ENCODE measurements at places on chromosomes 2 and 18.
A peak's percentile ranks its signal among the peaks of the same experiment; 100 is the strongest.

- no peak for DNase-seq
Measured at GRCh38 chr2:38432820-38433606, 55.9 kb upstream of the ATL2 start.

DNA sequence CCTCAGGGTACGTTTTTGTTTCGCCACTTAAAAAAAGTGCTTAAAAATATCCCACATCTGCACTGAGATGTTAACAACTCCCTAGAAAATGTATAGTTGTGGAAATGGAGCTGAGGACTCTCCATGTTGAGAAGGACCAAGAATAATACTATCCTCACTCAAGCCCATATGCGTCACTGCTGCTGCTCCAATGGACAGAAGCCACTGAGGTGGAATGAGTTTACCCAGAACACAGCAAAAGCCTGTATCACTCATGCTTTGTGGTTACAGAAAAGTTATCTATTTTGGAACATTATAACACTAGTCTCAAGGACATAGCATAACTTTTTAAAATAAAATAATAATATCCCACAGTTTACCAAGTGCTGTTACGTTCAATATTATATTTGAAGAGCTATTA lies 31.9 kb downstream of the DSC3 start:
- DNase-seq = no peak

DNA sequence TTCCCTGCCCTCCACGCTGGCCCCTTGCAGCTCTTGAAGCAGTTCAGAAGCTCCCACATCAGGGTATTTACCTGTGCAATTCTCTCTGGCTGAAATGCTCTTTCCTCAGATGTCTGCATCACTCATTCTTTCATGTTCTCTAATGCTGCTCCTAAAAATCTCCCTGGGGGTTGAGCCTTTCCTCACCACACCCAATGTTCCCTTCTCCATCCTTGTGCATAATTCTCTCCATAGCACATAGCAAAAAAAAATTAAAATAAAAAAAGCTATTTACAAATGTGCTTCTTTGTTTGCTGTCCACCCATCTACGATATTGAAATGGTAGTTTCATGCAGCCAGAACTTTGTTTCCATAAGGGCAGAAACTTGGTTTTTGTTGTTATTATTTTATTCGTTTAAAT lies 155.5 kb downstream of the DOK6 start:
- DNase-seq = no peak

GRCh38 chr18:49899657-49900330 lies 86.5 kb upstream of the ACAA2 start:
- peak; percentile 35 for DNase-seq

DNA sequence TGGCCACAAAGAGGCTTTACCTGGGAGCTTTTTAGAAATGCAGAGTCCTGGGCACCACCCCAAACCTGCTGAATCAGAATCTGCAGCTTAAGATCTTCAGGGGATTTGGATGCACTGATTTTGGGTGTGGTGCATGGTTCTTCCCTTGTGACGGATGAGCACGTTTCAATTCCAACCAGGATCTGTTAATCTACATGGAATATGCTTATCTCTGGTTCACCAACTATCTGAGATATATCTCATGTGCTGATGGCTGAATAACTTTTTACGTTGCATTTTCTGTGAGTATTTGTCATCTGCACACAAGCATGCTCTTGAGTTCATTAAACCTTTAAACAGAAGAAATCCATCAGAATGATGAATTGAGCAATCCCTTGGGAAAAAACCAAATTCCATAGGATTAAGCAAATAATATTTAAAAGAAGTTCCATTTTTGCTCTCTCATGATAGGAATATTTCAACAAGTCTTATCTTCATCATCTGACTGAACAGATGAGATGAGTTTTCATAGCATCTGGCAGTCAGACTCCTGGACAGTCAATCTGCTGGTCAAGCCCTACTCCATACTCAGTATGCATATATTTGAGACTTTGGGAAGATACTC lies 120.6 kb downstream of the PLB1 start:
- DNase-seq = no peak

- no peak for DNase-seq
Measured at GRCh38 chr2:209560911-209561310, 137.1 kb downstream of the MAP2 start.

DNA sequence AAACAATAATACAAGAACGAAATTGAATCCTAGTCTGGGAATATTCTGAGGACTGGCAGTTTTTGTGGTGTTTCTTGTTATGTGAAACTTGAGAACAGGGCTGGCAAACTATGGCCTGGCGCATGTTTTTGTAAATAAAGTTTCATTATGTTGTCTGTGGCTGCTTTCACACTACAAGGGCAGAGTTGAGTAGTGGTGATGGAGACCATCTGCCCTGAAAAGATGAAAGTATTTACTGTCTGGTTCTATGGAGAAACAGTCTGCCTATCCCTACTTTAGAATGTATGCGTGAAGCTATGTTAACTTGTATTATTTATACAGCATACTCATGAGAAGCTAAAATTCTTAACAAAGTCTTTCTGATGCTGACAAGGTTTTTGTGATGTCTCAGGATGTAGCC lies 351.9 kb downstream of the LRRTM1 start:
- DNase-seq = no peak

DNA sequence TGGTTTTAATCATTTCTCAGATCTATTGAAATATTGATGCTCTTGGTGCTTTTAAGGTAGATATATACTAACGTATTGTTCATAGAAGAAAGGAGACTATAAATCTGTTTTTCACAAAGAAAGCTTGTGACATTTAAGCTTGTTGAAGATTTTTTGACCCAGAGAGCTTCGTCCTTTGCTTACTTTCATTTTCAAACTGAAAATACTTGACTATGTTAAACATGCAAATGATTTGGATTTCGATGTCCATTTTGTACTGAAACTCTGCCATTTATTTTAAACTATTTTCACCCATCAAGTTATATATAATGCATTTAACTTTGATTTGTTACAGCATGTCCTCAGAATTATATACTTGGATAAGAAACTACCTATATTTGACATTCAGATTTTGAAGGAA lies 85.2 kb downstream of the SLC4A10 start:
- no peak for DNase-seq

DNA sequence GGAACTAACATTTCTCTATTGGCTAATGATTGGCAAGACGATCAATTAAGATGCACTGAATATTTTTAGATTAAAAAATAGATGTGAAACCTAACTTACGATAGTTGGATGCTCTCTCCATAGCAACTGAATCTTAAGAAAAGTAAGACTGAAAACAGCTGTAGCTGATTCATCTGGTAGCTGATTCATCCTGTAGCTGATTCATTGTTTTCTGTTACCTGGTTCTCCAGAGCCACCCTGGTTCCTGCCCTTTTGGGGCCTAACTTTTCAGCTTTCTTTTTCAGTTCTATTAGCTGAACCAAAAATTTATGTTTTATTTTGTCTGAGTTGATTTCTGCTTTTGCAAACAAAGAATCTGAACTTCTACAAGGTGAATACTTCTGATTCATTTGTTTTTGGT lies 22.7 kb upstream of the SPR start:
- no peak for DNase-seq

DNA sequence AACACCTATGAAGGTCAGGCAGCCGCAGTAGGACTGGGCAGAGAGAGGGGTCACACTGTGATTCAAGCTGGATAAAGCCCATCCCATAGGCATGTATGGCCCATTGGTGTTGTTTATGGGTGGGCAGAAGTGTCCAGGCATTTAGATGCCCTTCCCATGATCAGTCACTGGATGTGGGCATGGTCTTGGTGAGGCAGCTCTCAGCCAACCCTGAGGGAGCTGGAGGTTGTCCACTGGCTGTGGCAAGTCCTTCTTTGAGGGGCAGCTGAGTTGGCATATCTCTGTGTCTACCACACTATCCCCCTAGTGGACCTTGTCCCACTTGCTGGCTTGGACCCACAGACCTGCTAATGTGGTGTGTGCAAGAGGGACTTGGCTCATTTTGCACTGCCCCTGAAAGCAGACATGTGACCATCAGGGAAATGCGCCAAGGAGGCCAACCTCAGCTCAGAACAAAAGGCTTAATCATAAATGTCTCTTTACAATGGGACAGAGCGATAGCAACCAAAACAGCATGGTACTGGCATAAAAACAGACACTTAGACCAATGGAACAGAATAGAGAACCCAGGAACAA lies 82.0 kb downstream of the TMEM17 start:
- no peak for DNase-seq

GRCh38 chr2:160592401-160592800 lies 98.8 kb upstream of the RBMS1 start:
- no peak for DNase-seq

- no peak for DNase-seq
Measured at GRCh38 chr2:152740743-152741328, 22.4 kb downstream of the ARL6IP6 start.

DNA sequence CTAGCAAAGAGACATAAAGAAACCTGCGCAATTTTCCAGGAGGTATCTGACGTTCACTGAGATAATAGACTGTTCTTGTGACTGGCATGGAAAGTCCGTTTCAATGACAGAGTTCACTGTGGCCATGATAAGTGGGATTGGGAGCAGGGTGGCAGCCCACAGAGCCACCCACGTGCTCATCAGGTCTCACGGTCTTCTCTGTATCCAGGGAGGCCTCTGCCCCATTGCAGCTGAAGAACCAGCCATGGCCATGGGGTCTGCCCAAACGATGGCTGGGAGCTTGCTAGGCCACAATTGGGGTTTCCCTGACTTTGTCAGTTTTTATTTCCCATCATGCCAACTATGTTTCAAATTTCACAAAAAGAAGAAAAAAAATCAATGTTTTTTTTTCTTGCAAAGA lies 57.2 kb downstream of the PDCL3 start:
- no peak for DNase-seq

DNA sequence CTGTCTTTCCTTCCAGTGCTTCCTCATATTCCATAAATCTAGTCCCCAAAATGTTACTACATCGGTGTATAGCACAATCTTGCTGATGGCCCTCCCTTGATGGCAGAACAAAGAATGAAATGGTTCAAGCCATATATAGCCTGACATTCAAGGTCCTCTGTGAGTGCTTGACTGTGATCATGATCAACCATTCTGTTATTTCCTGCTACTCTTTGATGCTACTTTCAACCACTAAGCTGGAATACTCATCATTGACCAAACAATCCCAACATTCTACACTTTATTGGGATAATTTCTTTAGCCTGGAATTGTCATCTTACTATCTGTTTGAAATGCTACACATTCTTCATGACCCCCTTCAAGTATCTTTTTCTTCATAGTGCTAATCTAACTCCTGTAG lies 633.9 kb downstream of the PLCL1 start:
- no peak for DNase-seq

DNA sequence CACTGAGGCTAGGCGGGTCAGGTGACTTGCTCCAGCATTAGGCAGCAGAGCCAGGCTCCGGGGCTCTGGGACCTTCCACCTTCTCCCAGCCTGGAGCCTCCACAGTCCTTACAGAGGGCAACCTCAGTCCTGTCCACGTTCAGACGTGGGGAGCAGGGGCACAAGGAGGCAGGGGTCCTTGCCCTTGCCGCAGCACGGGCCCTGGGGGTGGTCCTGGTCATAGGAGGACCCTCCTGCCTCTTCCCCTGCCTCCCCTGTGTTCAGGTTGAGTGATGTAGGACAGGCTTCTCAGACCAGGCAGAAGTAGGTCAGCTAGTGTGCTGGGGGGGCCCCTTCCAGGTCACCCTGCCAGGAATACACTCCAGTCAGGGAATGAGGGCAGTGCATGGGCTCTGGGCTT lies 5.4 kb upstream of the ARHGEF4 start:
- DNase-seq = no peak

GRCh38 chr2:178328037-178328436 lies 122.9 kb downstream of the PRKRA start:
- DNase-seq = no peak

DNA sequence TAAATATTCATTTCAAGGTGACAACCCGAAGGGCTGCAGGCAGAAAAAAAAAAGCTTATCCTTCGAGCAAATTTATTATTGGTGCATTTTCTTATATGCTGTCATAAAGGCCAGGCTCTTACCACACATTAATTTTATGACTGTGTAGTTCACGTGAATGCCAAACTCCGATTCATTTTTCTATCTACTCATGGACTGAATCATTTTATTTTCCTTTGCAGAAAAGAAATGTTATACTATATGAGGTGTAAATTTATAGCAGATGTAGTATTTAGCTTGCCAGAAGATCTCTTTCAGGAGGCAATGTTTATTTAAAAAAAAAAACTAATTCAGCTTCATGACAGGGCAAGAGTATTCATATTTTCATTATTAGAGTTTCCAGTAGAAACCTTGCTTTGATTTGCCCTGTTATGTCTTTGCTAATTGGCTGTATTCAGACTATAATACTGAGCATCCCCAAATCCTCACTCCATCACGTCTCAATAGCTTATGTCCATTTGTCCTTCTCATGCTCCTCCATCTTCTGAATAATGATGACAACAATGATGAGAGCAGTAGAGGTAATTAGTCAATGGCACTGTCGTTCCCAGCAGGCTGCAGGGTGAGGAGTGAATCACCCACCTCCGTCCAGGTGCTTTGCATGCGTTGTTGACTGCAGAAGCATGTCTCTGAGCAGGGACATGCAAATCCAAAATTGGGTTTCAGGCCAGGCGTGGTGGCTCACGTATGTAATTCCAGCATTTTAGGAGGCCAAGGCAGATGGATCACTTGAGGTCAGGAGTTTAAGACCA lies 101.1 kb upstream of the RAB12 start:
- DNase-seq = no peak

DNA sequence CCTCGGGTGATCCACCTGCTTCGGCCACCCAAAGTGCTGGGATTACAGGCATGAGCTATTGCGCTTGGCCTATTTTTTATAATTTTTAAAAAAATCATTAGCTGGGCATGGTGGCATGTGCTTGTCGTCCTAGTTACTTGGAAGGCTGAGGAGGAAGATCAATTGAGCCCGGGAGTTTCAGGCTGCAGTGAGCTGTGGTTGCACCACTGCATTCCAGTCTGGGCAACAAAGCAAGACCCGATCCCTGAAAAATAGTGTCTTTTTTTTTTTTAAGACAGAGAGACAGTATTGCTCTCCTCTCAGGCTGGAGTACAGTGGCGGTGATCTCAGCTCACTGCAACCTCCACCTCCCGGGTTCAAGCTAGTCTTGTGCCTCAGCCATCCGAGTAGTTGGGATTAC lies 4.8 kb downstream of the SSB start:
- no peak for DNase-seq

DNA sequence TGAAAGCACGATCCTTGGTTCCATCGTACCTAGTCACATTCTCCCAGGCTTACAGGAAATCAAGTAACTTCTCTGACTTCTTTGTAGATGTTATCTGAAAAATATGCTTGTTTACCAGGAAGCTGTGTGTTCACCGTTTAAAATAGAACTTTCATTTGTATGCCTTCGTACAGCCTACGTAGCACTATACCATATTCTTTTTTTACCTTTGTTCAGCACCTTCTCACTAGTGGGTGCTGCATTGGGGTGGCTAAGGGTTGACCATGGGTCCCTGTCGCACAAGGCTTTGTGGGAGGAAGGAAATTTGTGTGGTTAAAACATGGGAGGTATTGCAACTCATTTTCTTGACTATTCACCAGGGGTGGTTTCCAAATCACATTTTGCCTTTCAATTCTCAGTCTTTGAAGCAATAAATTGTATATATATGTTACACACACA lies 16.6 kb downstream of the MALT1 start:
- no peak for DNase-seq

GRCh38 chr18:77635451-77635850 lies 385.8 kb downstream of the GALR1 start:
- DNase-seq = no peak

- no peak for DNase-seq
Measured at GRCh38 chr18:59954755-59955156, 55.0 kb downstream of the PMAIP1 start.

GRCh38 chr18:10499230-10499629 lies 26.6 kb upstream of the NAPG start:
- no peak for DNase-seq

All from glutamatergic neuron (in vitro differentiated cells).